ENCODE measurements at places on chromosomes 5 and 9.

DNA sequence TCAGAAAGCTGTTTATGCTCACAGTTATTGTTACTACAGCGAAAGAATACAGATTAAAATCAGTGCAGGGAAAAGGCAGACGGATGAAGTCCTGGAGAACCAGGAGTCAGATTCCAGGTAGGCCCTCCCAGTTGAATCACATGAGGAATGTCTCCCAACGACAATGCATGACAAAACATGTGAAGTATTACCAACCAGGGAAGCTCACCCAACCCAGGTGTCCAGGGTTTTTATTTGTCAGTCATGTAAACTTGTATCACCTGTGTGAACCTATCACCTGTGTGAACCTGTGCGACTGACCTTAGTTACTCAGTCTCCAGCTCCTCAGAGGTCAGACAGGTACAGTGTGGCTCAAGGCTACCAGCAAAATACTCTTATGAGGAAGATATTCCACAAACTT is 63.9 kb downstream of the KIAA1958 start:
- no peak for DNase-seq

DNA sequence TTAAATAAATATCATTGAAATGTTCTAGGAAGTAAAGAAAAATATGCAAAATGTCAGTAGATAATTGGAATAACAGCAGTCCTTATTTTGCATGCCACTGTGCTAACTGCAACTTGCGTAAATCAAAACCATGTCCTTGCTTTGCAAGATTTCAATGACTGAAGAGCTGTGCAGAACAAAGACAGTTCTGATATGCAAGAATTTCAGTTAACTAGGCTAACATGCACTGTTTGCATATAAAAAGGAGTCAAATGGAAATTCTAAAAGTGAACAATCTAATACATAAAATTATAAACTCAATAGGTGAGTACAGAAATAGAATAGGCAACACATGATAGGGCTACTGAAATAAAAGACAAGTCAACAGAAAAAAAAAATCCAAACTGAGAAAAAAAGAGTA is 1844.6 kb upstream of the NUDT12 start:
- DNase-seq, result no peak

GRCh38 chr9:98523231-98523901 is 185.4 kb downstream of the GABBR2 start:
- DNase-seq, result no peak

DNA sequence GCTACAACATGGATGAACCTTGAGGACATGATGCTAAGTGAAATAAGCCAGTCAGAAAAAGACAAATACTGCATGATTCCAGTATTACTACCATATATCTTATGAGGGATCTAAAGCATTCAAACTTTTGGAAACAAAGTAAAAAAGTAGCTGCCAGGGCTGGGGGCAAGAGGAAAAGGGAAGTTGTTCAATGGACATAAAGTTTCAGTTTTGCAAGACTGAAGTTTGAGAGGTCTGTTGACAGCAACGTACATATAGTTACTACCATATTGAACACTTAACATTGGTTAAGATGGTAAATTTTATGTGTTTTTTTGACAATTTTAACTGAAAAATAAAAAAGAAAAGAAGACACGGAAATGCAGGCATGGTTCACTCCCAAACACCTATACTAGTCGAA is 77.6 kb downstream of the MAPKAP1 start:
- no peak for DNase-seq

DNA sequence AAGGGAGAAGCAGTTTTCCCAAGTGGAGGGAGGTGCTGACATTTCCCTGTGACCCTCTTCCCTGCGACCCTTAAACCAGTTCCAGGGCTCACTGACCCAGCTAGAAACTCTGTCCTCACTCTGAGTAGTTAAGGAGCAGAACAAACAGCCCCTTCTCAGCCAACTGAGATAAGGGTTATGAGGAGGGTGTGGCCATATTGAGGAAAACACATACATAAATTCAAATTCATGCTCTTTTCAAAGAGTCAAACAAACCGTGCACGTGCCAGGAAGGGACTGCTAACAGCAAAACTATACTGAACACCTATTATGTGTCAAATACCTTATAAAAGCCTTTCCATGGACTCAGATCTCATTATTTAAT is 4.9 kb upstream of the AKNA start:
- DNase-seq, result no peak

DNA sequence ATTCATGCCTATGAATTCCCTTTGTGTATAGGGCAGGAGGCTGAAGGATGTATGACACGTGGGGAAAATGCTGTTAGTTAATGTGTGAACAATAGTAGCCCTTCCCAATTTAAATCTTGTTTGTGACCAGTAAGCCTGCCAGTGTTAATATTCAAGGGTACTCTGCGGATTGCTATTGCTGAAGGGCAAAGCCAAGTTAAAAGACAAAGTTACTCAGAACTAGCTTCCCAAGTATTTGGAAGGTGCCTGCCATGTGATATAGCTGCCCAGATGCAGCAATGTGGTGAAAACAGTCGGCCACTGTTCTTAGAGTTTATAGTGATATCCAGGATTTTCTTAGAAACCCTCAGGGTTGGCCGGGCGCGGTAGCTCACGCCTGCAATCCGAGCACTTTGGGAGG is 34.6 kb downstream of the MARVELD2 start:
- DNase-seq, result no peak

All from hematopoietic multipotent progenitor cell treated with erythropoietin and hydrocortisone succinate and interleukin-3 and kit ligand, for 17 days (in vitro differentiated cells).